ENCODE measurements at places on chromosomes 6 and 20.

GRCh38 chr20:60253471-60253870 lies 295.2 kb downstream of the CDH26 start:
- no peak for DNase-seq

- DNase-seq: no peak
Observed at GRCh38 chr6:129269891-129270290, 387.0 kb downstream of the LAMA2 start.

- DNase-seq: no peak
Observed at GRCh38 chr6:104730450-104730849, 129.3 kb downstream of the HACE1 start.

- DNase-seq: no peak
Observed at GRCh38 chr20:34541264-34541901, 17.1 kb upstream of the MAP1LC3A start.

DNA sequence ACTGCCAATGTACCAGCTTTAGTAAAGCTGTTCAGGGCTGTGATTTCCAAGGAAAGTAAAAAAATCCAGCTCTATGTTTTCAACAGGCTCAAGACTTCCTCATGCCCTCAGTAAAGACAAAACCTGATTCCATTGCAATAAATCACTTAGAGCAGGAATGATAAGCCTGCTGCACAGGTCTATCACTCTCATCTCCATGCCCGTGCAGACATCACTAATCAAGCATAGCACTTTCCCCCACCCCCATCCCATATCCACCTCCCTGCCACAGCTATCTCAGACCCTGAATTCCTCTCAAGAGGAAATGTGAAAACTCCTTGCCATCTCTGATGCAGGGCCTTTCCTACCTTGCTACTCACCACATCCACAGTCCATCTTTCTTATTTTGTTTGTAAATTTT lies 554.9 kb downstream of the MAFB start:
- no peak for DNase-seq

DNA sequence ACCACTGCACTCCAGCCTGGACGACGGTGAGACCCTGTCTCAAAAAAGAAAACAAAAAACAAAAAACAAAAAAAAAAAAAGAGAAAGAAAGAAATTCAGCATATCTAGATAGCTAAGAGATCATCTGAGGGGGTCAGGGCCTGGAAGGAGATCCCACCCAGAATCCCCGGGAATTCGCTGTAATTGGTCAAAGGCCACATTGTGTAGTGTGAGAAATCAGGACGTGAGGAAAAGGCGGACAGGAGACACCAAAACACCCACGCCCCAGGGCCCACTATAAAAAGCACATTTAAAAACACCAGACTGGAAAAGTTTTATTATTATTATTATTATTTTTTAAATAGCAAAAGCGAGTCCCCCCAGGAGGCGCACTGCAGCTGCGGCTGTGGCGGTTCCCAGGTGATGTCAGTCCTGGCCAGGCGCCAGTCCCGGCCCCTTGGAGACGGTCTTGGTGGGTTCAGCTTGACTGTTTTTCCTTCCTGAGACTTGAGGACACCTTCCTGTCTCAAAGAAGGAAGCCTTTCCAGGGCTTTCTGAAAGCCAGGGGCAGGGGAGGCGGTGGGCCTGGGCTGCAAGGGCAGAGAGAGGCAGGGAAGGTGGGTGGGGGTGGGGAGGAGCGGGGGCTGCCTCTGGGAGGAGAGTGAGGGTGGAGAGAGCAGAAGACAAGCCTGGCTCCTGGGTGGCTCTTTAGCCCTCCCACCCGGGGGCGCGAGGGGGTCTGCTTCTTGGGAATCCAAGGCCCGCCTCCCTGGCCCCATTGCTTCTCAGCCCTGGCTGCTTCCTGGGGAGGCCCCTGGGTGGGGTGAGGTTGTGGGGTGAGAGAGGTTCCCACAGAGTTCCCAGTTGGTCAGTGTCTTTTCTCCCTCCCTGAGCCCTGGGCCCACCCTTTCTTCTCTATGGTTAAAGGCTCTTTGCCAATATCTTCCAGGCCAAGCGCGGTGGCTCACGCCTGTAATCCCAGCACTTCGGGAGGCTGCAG lies 14.5 kb downstream of the TCF15 start:
- no peak for DNase-seq

DNA sequence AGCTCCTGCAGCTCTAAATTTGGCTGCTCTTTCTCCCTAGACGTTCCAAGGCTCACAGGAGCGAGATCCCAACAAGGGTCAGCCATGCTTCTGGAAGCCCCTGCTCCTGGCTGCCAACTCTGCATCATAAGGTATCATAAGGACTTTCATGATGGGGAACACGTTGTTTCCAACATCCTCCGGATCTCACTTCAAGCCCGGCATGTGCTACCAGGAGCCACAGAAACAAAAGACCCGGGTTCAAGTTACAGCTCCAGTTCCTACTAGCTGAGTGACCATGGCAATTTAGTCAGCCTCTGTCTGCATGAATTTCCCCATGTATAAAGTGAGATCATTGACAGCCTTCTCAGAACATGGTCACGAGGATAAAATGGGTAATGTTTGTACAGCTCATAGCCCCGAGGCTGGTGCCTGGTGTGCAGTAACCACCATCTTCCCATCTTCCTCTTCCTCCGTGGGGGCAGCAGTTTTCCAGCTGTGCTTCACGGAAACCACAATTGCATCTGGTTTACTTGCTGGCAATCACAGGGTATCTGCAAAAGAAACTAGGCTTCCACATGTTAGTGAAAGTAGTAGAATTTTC lies 209.0 kb upstream of the ECI2 start:
- DNase-seq: no peak

DNA sequence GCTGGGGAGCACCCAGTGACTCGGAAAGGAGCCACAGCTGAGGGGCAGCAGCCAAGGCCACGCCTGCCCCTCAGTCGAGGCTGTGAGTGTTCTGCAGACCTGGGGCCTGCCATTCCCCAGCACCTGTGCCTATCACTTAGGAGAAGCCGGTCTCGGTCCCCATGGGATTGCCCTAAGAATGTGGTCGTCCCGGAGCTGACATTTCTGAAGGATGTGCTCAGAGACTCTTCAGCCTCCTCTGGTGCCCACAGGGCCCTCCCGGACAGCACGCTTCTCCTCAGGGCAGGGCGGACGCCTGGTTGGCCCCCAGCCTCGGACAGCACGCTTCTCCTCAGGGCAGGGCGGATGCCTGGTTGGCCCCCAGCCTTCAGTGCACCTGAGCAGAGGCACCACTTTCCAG lies 223.9 kb downstream of the ERMARD start:
- DNase-seq: no peak

DNA sequence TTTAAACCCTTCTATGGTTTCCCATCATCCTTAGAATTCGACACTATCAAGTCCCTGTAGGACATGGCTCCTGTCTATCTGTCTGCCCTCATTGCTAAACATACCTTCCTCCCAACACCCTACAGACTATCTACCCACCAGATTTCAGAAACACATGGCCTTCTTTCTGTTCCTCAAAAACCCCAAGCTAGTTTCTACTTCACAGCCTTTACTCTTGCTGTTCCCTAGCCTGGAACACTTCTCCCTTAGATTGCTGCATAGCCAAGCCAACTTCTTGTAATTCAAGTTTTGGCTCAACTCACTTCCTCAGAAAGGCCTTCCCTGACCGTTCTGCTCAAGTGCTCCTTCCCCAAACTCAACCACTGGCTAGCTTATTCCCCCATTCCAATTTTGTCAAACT lies 156.2 kb downstream of the BTBD9 start:
- DNase-seq: no peak

DNA sequence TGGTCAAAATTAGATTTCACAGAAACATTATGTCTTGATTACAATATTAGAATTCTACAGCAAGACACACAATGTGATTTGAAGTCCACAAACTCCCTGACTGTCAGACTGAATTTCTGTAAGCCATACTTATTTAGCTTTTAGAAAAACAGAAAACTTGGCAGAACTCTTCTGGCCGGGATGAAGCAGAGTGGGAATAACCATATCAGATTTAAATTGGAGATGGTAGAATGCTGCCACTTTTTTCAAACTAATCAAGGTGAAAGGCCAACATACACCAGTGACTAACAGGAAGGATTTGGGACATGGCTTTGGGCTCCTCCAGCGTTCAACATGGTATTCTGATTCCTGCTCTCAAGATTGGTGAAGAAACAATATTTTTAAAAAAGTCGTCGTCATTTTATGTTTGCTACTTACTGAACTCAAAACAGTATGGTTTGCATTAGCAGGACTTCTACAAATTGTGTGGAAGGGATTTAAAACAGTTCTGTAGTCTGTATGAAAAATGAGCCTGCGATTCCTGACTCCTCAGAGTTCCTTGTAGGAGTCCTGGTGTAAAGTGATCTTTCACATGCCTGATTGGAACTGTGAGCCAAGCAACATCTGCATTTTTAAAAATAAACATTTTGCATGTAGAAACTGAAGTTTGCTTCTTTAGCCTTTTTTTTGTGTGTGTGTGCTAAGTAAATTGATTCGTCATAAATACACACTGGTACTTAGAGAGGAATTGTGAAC lies 297.9 kb upstream of the SOX4 start:
- no peak for DNase-seq

DNA sequence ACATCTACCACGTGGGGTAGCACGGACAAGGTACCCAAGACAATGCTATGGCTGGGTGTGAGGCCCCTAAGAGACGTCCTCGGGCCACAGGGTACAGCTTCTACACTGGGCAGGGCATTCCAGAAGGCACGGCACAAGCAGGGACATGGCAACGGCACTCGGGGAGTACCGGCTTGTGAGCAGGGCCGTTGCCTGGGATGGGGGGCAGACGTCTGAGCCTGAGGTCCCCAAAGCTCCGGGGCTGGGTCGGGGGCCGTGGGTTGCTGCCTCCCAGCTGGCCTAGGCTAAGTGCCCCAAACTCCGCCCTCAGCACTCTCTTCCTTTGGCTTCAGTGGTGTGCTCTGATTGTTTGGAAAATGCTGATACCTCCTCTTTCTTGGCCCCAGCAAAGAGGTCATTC lies 110.6 kb downstream of the SULF2 start:
- no peak for DNase-seq

DNA sequence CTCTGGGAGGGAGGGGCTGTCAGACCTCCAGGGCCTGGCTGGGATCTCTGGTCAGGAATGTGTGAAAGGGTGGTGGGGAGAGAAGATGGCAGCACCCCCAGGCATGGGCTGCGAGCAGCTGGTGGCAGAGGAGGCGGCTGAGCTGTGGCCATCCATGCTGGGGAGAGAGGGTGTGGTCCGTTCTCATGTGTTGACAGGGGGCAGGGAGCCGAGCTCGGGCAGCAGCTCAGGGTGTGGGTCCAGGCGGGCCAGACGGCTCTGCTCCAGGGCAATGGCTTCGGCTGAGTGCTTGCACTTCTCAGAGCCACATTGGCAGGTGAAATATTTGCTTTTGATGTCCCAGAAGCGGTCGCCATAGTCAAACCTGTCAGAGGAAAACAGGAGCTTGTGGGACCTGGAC lies 1.1 kb upstream of the SLC44A4 start:
- no peak for DNase-seq

GRCh38 chr6:14452567-14453527 lies 335.3 kb downstream of the CD83 start:
- no peak for DNase-seq

GRCh38 chr20:62052336-62052841 lies 13.3 kb downstream of the TAF4 start:
- DNase-seq: no peak

DNA sequence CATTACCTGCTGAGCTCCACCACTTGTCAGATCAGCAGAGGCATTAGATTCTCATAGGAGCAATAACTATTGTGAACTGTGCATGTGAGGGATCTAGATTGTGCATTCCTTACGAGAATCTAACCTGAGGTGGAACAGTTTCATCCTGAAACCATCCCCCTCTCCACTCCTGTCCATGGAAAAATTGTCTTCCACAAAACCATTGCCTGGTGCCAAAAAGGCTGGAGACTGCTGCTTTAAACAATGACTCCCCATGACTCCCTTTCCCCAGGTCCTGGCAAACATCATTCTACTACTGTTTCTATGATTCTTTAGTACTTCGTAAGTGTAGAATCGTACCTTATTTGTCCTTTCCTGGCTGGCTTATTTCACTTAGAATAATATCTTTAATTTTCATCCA lies 9.7 kb upstream of the DYNLRB1 start:
- DNase-seq: no peak

- no peak for DNase-seq
Observed at GRCh38 chr20:1998715-1999114, 4.9 kb upstream of the PDYN start.

DNA sequence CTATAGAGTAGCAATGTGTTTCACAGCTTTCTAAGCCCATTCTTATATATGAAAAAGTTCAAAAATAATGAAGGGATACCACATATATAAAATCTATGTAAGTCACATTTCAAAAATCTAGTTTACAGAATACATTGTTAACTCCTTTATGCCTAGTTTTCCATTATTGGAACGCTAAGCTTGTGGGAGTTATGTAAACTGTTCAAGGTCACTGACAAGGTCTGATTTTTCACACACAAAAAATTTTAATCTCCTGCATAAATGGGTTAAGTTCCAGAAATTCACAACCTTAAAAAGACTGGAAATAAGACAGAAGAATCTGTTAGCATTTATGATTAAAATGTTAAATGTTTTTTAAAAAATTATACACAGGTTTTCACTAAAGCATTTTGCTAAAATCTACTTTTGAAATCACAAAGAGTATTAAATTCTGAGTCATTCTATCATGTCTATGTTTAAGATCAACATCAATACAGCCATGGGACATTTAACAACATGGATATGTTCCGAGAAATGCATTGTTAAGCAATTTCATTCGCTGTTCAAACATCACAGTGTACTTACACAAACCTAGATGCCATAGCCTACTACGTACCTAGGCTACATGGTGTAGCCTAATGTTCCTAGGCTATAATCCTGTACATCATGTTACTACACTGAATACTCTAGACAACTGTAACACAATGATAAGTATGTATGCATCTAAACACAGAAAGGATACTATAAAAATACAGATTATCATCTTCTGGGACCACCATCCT lies 25.4 kb downstream of the ATG5 start:
- DNase-seq: no peak

- no peak for DNase-seq
Observed at GRCh38 chr6:34475238-34475682, 9.4 kb downstream of the PACSIN1 start.

GRCh38 chr6:15370733-15371671 lies 125.1 kb downstream of the JARID2 start:
- DNase-seq: no peak

DNA sequence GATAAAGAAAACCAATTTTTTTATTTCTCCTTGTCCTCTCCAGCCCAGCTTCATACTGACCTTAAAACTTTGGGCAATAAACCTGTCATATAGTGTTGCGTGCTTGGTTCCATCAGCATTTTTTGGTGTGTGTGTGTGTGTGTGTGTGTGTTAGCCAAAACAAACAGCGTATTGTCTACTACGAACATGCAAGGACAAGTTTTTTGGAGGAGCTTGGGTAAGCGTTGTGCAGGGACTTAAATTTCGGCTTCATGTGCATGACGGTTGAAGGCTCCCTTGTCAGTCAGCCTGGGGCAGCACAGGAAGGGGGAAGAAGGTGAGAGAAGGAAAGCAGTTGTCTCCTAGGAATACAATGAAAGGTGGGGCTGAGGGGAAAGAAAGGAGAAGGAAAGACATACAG lies 62.0 kb upstream of the PAX1 start:
- no peak for DNase-seq

DNA sequence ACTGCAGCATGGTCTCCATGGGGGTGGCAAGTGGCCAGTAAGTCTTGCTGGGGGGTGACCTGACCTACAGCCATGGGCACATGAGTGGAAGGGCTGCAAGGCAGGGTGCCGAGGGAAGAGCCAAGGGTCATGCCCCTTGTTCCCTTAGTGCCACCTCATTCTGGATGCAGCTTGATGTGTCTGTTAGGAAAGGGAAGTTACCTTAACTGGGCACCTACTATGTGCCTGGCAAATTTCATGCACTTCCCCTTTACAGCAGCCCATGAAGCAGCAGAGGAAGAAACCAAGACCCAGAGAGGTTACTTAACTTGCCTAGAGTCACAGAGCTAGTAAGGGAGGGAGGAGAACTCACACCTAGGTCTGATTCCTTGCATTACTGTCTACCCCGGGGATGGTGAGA lies 174.0 kb downstream of the MRPL14 start:
- no peak for DNase-seq

All from NCI-H1105 (cell line).